ENCODE measurements at places on chromosomes 1 and 21. TPM values are rescaled to one million over a fixed set of nuclear protein-coding genes. Genes with fewer than 3 reads are reported as not detected.
A peak's percentile ranks its signal among the peaks of the same experiment; 100 is the strongest.

The LCE3D gene
- total RNA-seq: not detected

GRCh38 chr1:27961646-27962221, 2.0 kb downstream of the XKR8 start:
- DNase-seq: no peak

DNA sequence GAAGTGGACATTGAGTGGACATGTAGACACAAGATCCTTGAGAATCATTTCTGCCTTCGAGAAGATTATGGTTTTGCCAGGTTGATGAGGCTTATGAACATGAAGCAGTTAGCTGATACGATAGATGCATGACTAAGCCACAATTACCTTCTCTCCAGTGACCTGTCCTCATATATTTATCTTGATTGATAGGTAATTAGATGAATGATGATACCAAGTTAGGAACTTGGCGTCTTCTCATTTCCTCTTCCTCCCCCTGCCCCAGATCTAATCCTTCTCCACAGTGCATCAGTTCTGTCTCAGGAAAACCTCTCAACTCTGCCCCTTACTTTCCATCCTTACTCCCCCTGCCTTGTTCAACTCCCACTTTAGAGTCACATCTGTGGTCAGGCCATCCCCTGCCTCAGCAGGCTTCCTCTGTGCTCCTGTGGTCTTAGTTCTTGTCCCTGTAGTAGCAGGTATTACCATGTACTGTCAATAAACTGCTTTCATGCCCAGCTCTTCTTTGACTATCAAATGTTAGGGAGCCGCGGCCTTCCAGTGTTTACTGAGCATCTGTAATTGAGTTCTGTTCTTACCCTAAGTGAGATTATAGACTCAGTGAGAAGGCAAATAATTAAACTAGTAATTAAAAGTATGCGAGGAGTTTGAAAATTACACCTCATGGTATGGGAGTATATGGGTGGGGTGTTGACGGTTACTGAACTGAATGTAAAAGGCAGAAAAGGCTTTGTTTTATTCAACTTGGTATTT, 5.1 kb downstream of the ST6GALNAC3 start:
- DNase-seq: no peak

DNA sequence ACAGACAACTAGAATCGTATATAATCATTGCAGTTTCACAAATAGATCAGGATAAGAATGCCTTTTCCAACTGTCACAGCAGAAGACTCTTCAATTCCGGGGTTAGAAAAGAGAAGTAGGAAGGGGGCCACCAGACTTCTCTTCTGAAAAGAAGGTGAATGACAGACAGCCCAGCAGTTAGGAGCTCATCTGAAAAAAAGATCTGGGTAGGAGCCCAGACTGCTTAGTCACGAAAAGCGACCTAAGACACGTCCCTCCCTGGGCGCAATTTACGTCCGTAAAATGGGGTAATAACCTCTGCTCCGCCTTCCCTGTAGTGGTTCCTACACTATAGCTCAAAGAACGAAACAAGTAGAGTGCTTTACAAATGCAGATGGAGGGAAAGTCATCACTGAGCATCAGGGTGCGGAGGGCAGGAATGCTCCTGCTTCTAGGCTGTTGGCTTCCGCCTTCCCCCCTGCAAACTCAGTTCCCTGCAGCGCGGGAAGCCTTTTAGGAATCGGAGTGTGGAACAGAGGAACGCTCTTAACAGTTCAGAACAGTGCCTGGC, 582 bp downstream of the ORC1 start:
- DNase-seq: peak; percentile 73

DNA sequence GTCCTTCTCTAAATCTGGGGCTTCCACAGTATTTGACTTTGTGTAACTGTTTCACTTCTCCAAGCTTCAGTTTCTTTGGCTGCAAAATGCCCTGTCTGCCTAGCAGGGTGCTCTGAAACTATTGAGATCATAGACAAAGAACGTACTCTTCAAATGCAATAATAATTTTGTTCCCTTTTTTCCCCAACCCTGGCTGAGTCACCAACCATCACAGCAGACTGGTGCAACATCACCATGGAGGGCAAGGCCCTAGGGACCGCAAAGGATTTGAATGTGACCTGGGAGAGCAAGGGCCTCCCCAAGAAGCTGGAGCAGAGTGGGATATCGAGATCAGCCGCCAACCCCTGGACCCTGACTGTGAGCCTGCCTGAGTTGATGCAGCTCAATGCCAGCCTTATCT, 115.0 kb downstream of the FCRL5 start:
- DNase-seq: no peak

DNA sequence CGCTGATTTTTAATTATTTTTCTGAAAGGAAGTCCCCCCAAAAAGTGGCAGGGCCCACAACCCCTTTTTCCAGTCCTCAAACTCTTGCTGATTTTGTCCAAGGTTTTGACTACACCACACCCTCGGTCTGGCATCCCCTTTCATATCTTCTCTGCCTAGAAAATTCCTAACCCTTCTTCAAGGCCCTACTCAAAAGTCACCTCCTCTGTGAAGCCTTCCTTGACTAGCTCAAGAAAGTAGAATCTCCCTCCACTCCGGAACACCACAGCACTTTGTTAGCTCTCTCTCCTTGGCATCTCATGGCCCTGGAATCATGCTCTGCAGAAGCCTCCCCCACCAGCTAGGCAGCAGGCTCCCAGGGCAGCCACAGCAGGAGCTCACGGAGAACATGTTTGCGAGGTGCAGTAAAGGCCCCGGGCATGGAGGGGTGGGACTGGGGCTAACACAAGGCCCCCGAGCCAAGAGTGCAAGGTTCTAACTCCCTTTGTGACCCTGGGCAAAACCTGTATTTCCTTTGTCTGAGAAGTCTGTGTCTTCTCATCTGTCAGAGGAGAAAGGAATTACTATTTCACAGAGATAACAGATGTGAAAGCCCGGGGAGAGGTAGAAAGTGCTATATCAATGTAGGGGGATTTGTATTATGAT, 17.7 kb upstream of the S100A7 start:
- DNase-seq: no peak

- DNase-seq: no peak
These were observed 91.4 kb downstream of the HMCN1 start for GRCh38 chr1:185825556-185825955.
